Neural progenitor cell (in vitro differentiated cells): ENCODE measurements at places on chromosomes 1 and 21. TPM values are rescaled to one million over a fixed set of nuclear protein-coding genes. Genes with fewer than 3 reads are reported as not detected.

GRCh38 chr1:111596499-111596898 is 23.1 kb upstream of the RAP1A start:
- H3K4me3 ChIP-seq = no peak overlapping the region
- H3K4me1 ChIP-seq = peaks cover 6% of the 10 kb centered on the region
- H3K27ac ChIP-seq = no peak overlapping the region
- no peak for DNase-seq
- no peaks in the 10 kb centered on the region for H3K27me3 ChIP-seq
- H3K36me3 ChIP-seq = no peaks in the 10 kb centered on the region

- no peak overlapping the region for H3K4me3 ChIP-seq
- no peak overlapping the region for H3K27ac ChIP-seq
- peaks cover 4% of the 10 kb centered on the region for H3K36me3 ChIP-seq
- H3K4me1 ChIP-seq = peaks cover 5% of the 10 kb centered on the region
- no peak for DNase-seq
Measured at GRCh38 chr1:33010932-33011731, 25.6 kb downstream of the AK2 start.

DNA sequence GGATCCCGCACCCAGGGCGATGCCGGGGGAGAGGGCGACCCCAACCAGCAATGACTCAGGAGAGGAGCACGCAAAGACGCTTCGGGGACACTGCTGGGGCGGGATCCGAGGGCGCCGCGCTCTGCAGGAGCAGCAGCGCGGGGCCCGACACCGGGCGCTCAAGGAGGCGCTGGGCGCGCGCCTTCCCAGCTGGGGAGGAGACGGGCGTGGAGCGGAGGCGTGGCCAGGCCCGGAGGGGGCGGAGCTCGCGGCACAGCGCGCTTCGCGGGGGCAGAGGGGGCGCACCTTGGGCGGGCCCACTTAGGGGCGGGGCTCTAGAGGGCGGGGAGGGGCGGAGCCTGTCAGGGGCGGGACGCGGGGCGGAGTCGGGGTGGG is 369 bp downstream of the SUMO3 start:
- no peaks in the 10 kb centered on the region for H3K27me3 ChIP-seq
- H3K36me3 ChIP-seq = no peaks in the 10 kb centered on the region
- peak; percentile 94 for DNase-seq
- H3K4me3 ChIP-seq = peak overlapping the region; percentile 55

HCRTR1 gene
- 0.06 TPM in 1 of 2 replicates, not detected in the other for total RNA-seq

SERPINC1 gene
- total RNA-seq = not detected in 2 replicates

- no peak for DNase-seq
- no peak overlapping the region for H3K4me3 ChIP-seq
- H3K27me3 ChIP-seq = no peaks in the 10 kb centered on the region
Measured at GRCh38 chr1:67618285-67619018, 66.5 kb upstream of the GADD45A start.

DNA sequence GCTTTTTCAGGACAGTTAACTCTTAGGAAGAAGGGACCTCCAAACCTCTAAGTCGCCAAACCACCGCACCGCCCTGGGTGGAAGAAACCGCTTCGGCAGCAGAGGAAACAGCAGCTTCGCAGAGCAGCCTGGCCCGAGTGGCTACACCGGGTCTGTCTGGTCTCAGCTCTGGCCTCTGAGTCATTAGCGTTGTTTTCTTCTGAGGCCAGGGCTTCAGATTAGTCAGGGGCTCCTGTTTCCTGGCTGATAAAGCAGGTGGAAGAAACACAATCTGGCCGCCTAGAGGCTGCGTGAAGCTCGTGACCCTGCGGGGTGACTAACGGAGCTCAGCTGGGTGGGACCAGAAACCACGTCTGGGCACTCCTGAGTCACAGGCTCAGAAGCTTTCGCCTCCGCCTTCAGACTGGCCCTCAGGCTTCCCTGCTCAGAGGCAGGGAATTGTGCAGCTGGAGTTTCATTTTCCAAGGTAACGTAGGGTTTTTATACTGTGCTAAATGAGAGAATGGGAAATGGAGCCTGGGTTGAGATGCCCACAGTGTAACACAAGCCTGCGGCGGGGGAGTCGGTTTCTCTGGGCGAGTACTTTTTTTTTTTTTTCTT is 44.9 kb downstream of the CHAF1B start:
- no peaks in the 10 kb centered on the region for H3K27me3 ChIP-seq
- H3K4me3 ChIP-seq = no peak overlapping the region
- peak; percentile 68 for DNase-seq
- no peaks in the 10 kb centered on the region for H3K4me1 ChIP-seq
- no peak overlapping the region for H3K27ac ChIP-seq
- no peaks in the 10 kb centered on the region for H3K36me3 ChIP-seq

GUCA2B gene
- not detected in 2 replicates for total RNA-seq

LCE3E gene
- not detected in 2 replicates for total RNA-seq

WARS2 gene
- total RNA-seq = 13.1 and 13.5 TPM in 2 replicates

DNA sequence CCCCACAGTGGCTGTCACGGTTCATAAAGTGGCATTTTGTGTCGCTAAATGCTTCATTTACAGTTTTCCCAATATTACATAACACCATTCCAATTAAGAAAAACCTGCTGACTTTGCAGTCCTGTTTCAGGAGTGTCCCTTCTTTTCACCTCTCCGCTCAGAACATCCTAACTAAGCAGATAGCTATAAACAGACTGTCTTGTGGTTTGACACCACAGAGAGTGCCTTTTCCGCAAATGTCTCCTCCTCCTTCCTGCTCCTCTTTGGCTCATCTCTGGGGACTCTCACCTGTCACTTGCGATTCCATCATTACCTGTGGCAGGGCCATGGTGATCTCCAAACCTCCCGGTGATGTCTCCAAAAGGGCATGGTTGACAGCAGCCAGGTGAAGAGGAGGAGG is 119.0 kb downstream of the CNIH3 start:
- H3K4me3 ChIP-seq = no peak overlapping the region
- no peak overlapping the region for H3K27ac ChIP-seq
- H3K27me3 ChIP-seq = no peaks in the 10 kb centered on the region
- DNase-seq = no peak
- H3K4me1 ChIP-seq = peaks cover 31% of the 10 kb centered on the region
- H3K36me3 ChIP-seq = no peaks in the 10 kb centered on the region

- H3K27me3 ChIP-seq = no peaks in the 10 kb centered on the region
- peaks cover 7% of the 10 kb centered on the region for H3K4me1 ChIP-seq
- no peak overlapping the region for H3K27ac ChIP-seq
- no peaks in the 10 kb centered on the region for H3K36me3 ChIP-seq
- H3K4me3 ChIP-seq = no peak overlapping the region
- DNase-seq = peak; percentile 9
Measured at GRCh38 chr1:14037101-14037847, 337.3 kb downstream of the PRDM2 start.

GRCh38 chr21:45296638-45297037 is 8.9 kb upstream of the POFUT2 start:
- DNase-seq = no peak
- no peak overlapping the region for H3K4me3 ChIP-seq
- no peaks in the 10 kb centered on the region for H3K36me3 ChIP-seq
- peaks cover 22% of the 10 kb centered on the region for H3K4me1 ChIP-seq
- H3K27me3 ChIP-seq = no peaks in the 10 kb centered on the region
- H3K27ac ChIP-seq = no peak overlapping the region

GRCh38 chr1:88961081-88961480 is 31.3 kb downstream of the KYAT3 start:
- no peaks in the 10 kb centered on the region for H3K4me1 ChIP-seq
- H3K4me3 ChIP-seq = no peak overlapping the region
- peaks cover 30% of the 10 kb centered on the region for H3K36me3 ChIP-seq

DNA sequence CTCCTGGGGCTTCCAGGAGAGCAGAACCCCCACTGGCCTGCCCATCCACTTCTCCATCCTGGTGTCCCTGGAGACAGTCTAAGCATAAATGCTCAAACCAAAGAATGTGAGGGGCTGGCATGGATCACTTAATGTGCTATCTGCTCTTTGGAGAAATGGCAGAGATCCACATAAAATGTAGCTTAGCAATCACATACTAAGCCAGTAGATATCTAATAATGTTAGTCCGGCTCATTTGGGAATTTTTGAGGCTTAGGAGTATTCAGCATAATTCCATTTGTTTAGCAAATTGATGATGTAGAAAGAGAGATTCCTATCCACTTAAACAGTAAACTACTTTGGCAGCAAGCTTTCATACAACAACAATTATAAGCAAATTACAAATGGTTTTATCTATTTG is 90.7 kb downstream of the TENT5C start:
- H3K27ac ChIP-seq = no peak overlapping the region
- H3K27me3 ChIP-seq = no peaks in the 10 kb centered on the region
- no peaks in the 10 kb centered on the region for H3K4me1 ChIP-seq
- no peak for DNase-seq
- H3K36me3 ChIP-seq = no peaks in the 10 kb centered on the region

DNA sequence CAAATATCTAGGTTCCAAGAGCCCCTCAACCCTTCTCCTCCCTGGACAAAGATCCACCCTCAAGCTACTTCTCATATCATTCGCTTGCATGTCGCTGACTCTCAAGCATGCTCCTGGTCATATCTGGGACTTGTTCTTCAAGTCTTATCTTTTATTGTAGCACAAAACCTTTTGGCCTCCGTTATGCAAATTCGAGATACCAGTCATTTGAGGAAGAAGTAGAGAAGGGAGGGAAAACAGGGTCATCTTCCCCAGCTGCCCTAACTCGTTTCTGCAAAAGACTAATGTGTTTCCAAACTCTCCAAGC is 63.8 kb upstream of the ETS2 start:
- DNase-seq = no peak
- peaks cover 7% of the 10 kb centered on the region for H3K4me1 ChIP-seq
- no peak overlapping the region for H3K4me3 ChIP-seq
- no peaks in the 10 kb centered on the region for H3K36me3 ChIP-seq

DNA sequence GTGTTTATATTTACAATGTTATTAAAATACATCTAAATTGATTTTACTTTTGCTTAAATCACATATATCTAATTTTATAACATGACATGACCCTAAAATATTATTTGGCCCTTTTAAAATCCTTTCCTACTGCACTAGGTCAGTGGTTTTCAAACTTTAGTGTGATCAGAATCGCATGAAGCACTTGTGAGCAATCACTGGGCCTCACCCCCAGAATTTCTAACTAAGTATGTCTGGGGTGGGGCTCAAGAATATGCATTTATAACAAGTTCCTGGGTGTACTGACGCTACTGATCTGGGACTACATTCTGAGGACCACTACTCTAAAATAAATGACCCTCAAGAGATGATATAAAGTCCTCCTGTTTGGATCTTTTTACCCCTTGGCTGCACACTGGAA is 8.8 kb downstream of the COL24A1 start:
- H3K27ac ChIP-seq = no peak overlapping the region
- no peaks in the 10 kb centered on the region for H3K4me1 ChIP-seq
- H3K27me3 ChIP-seq = peaks cover 17% of the 10 kb centered on the region
- H3K36me3 ChIP-seq = no peaks in the 10 kb centered on the region

DNA sequence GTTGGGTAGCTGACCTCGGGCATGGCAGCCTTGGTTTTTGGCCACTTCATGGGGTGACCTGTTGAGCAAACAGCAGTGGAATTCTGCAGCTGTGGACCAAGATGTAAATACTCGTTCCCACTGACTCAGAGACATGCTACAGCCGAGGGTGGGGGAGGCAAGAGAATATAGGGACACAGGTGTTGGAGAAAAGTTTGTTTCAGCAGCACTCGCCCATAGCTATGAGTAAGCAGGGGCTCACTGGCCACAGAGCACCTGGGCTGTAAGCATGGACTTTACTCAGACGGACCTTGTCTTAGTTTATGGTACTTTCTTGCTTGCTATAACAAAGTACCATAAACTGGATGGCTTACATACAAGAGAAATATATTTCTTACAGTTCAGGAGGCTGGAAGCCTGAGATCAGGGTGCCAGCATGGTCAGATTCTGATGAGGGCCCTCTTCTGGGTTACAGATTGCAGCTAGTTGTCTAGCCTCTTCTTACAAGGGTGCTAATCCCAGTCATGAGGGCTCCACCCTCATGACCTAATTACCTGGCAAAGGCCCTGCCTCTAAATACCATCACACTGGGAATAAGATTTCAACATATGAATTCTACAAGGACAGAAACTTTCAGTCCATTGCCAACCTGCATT is 437.2 kb upstream of the DAB1 start:
- no peak overlapping the region for H3K4me3 ChIP-seq
- H3K4me1 ChIP-seq = peaks cover 14% of the 10 kb centered on the region
- no peaks in the 10 kb centered on the region for H3K36me3 ChIP-seq
- H3K27me3 ChIP-seq = no peaks in the 10 kb centered on the region

GBP6 gene
- total RNA-seq = not detected in 2 replicates

GRCh38 chr1:8439015-8439702 is 121.2 kb downstream of the SLC45A1 start:
- peaks cover 34% of the 10 kb centered on the region for H3K4me1 ChIP-seq
- H3K36me3 ChIP-seq = no peaks in the 10 kb centered on the region
- H3K27me3 ChIP-seq = no peaks in the 10 kb centered on the region

DNA sequence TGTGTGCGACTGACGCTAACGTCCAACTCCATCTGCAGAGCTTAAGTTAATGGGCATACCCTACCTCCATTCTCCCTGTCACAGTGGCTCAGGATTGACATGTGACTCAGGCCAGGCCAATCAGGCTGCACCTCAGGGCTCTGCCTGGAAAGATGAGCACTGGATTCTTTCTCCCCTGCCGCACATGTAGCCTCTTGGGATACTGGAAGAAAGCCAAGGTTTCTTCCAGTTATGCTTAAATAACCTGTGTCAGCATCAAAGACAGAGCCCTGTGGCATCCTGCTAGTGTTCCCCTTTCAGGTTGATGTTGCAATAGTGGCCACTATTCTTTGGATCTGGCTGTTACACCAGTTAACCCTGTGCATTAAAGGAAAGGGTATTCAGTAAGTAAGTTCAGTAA is 55.0 kb upstream of the SYT6 start:
- no peak for DNase-seq
- no peak overlapping the region for H3K4me3 ChIP-seq
- no peaks in the 10 kb centered on the region for H3K36me3 ChIP-seq
- H3K27ac ChIP-seq = no peak overlapping the region
- peaks cover 3% of the 10 kb centered on the region for H3K4me1 ChIP-seq
- H3K27me3 ChIP-seq = no peaks in the 10 kb centered on the region

DNA sequence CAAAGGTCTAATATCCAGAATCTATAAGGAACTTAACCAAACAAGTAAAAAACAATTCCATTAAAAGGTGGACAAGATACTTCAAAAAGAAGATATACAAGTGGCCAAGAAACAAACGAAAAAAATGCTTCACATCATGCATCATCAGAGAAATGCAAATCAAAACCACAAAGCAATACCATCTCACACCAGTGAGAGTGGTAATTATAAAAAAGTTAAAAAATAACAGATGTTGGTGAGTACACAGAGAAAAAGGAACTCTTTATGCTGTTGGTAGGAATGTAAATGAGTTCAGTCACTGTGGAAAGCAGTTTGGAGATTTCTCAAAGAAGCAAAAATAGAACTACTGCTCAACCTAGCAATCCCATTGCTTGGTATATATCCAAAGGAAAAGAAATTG is 218.6 kb downstream of the SLC44A5 start:
- H3K4me1 ChIP-seq = peaks cover 8% of the 10 kb centered on the region
- H3K4me3 ChIP-seq = no peak overlapping the region
- H3K27me3 ChIP-seq = no peaks in the 10 kb centered on the region
- H3K36me3 ChIP-seq = no peaks in the 10 kb centered on the region
- DNase-seq = no peak

GRCh38 chr21:36282568-36283230 is 37.3 kb upstream of the MORC3 start:
- no peaks in the 10 kb centered on the region for H3K36me3 ChIP-seq
- no peaks in the 10 kb centered on the region for H3K27me3 ChIP-seq
- no peak overlapping the region for H3K4me3 ChIP-seq
- H3K27ac ChIP-seq = no peak overlapping the region
- H3K4me1 ChIP-seq = no peaks in the 10 kb centered on the region

CYP4A22 gene
- total RNA-seq = not detected in 2 replicates

- no peak for DNase-seq
- peaks cover 9% of the 10 kb centered on the region for H3K4me1 ChIP-seq
- no peaks in the 10 kb centered on the region for H3K36me3 ChIP-seq
- H3K4me3 ChIP-seq = no peak overlapping the region
Measured at GRCh38 chr1:32275424-32275823, 16.5 kb upstream of the HDAC1 start.

OR6N1 gene
- not detected in 2 replicates for total RNA-seq
